ENCODE measurements at places on chromosomes 1 and 21. TPM values are rescaled to one million over a fixed set of nuclear protein-coding genes. Genes with fewer than 3 reads are reported as not detected.

Gene SERPINC1
- not detected for total RNA-seq

Gene GPR157
- 1.2 TPM for total RNA-seq

Gene C1orf185
- total RNA-seq: not detected

Gene UBL4B
- 0.54 TPM for total RNA-seq

Gene RGS8
- 9.5 TPM for total RNA-seq

Gene SEC16B
- total RNA-seq: 26.6 TPM

Gene LAPTM5
- total RNA-seq: 23.6 TPM

Gene SLC25A34
- total RNA-seq: 7.2 TPM

Gene C1QTNF12
- total RNA-seq: 1.7 TPM

Gene MCOLN3
- not detected for total RNA-seq

Gene ACOT11
- total RNA-seq: 30.0 TPM

Gene DNM3
- 153 TPM for total RNA-seq

Gene RNF223
- not detected for total RNA-seq

Gene SYF2
- total RNA-seq: 28.5 TPM

Gene KRTAP11-1
- total RNA-seq: not detected

Gene AMPD1
- not detected for total RNA-seq

Gene GJA5
- total RNA-seq: 18.6 TPM

Gene PLEKHA6
- total RNA-seq: 61.1 TPM

Gene WLS
- 108 TPM for total RNA-seq

Gene TMEM52
- not detected for total RNA-seq

Gene GBP6
- total RNA-seq: not detected

Gene KDM5B
- total RNA-seq: 73.4 TPM

Gene OVAAL
- not detected for total RNA-seq

Gene FCGR1A
- total RNA-seq: 7.3 TPM

Gene FAAH
- 76.8 TPM for total RNA-seq

Gene PTGFR
- 0.65 TPM for total RNA-seq

Gene C8B
- not detected for total RNA-seq

Gene OR6F1
- total RNA-seq: not detected

Gene SPRR3
- total RNA-seq: not detected

Measured in dorsolateral prefrontal cortex (tissue), 122 donors.